ENCODE measurements at places on chromosomes 1 and 21. TPM values are rescaled to one million over a fixed set of nuclear protein-coding genes. Genes with fewer than 3 reads are reported as not detected.

POTED gene
- not detected for total RNA-seq

DNA sequence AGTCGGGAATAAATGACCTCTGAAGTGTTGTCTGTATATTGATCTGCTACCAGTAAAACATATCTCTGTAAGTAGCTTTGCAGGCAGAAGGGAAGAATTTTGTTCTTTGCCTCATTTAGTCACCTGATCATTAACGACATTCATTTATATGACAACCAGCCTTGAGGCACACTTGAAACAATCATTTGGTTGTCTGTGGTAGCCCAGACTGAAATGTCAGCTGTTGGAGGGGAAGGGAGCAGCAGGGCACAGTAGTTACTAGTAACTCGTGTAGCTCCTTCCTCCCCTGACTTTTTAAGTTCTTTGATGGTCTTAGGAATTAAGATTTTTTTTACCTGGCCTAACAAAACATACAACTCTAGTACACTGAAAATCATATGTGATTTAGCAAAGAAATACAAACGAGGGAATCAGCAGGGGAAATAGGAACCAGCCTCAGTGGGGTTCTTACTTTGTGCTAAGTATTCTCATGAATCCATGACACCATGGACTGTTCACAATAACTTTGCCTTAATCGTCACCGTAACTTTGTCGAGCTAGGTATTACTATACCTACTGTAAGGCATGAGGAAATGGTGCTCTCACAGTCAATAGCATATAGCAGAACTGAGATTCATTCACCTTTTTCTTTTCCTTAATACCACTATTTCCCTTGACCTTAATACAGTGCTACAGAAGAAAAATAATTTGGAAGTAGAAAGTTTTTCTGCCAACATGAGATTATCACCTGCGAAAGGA, 6.4 kb downstream of the IL12RB2 start:
- no peak for DNase-seq

DNA sequence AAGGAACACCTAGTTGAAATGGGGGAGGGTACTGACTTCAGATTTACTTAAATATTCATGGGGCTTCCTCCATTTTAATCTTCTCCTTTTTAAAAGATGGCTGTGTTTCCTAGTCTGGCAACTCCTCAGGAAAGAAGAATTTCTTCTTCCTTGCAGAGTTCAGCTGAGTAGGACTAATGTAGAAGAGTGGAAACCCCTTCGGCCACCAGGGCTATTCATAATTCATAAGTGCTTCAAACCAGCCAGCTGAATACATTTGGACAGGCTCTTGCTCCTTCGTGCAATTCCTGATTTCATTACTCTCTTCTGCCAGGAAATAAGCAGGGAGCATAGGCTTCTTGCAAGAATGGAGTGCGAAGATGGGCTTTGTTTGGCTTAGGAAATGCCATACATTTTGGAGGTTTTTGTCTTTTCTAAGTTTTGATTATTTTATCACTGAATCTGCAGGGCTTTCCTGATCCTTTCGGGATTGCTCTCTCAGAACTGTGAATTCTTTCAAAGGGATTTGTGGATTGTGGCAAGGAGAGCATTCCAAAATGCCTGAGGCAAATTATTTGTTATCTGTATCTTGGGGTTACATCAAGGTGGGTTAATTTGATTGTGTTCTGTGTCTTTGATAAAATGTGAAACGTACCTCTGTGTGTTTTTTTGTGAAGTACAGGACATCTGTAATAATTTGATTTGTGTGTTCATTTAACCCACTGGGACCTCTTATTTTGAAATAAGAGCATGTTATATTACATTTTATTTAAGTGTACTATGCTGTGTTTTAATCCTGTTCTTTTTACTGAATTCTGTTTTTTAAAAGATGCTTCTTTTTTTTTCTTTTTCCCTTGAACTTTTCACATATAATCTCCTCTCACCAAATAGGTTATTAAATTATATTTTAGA, 179.4 kb upstream of the SGIP1 start:
- no peak for DNase-seq

GRCh38 chr21:41651406-41651805, 115.4 kb downstream of the RIPK4 start:
- DNase-seq, result peak; percentile 60

DNA sequence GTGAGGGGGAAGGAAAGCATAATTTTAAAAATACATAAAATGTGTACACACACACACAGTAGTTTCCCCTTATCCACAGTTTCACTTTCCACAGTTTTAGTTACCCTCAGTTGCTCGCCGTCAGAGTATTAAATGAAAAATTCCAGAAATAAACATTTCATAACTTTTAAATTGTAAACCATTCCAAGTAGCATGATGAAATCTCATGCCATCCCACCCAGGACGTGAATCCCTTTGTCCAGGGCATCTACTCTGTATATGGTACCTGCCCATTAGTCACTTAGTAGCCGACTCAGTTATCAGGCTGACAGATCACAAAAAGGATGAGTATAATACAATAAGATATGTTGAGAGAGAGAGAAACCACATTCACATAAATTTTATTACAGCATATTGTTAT, 36.2 kb downstream of the EPS15 start:
- no peak for DNase-seq

DNA sequence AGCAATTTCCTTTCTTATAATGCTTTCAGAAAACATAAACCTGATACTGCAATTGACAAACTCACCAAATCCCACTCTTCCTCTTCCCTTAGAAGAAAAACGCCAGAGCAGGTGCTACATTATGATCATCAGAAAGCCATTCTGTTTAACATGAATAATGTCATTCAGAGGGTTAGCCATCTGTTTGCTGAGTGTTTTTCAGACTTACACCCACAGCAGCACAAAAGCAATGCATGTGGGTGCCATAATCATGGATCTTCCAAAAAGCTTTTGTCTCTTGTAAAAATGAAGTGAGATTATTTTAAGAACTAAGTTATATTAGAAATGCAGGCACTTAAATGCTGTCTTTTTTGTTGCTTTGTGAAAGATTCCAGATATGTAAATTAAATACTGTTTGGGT, 204.6 kb upstream of the TMPRSS15 start:
- no peak for DNase-seq

DNA sequence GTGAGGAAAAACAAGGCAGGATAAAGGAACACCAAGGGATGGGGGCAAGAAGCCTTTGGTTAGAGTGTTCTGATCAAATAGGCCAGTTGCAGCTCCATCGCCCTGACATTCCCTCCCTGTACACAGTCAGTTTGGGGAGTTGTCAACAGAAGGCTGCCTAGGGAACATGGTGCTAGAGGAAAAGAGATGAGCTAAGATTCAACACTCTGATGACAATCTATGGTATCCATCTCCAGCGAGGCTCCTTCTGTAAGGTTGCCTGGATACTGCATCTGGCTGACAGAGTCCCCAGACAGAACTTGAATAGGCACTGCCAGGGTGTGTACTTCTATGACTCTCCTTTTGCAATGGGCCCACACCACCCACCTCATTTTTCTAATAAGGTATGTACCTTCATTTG, 11.2 kb upstream of the SLAMF9 start:
- DNase-seq, result no peak

DNA sequence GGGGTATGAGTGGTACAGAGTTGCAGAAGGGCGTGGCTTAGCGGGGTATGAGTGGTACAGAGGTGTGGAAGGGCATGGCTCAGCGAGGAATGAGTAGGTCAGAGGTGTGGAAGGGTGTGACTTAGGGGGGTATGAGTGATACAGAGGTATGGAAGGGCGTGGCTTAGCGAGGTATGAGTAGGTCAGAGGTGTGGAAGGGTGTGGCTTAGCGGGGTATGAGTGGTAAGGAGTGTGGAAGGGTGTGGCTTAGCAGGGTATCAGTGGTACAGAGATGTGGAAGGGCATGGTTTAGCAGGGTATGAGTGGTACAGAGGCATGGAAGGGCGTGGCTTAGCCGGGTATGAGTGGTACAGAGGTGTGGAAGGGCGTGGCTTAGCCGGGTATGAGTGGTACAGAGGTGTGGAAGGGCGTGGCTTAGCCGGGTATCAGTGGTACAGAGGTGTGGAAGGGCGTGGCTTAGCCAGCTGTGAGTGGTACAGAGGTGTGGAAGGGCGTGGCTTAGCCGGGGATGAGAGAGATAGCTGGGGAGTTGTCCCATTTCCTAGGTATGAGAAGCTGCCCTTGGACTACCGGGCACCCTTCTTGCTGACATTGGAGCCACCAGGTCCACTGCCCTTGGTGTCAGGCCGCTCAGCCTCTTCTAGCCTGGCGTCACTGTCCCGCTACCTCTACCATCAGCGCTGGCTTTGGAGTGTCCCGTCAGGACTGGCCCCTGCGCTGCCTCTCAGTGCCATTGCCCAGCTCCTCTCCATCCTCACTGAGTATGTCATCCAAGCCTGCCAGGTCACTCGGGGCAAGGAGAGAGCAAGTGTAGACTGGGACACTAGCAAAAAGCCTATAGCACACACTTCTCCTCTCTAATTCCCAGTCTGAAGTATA, 29.8 kb downstream of the HYI start:
- DNase-seq, result peak; percentile 20

DNA sequence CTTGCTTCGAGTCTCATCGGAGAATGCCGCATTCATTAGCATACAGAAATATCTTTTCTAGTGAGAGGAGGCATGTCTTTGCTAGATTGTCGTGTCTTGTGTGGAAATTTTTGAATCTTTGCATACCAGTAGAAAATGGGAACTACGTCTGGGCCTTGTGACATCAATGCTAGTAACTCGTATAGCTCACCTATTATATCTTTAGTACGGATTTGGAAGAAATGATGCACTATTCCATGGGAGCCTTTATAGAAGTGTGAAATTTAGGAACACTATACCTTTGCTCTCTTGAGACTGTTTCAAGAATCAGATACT, 835 bp downstream of the UHMK1 start:
- no peak for DNase-seq

Measured in posterior vena cava (tissue), 2 donors.